ENCODE measurements at places on chromosomes 16 and 17. TPM values are rescaled to one million over a fixed set of nuclear protein-coding genes. Genes with fewer than 3 reads are reported as not detected.

- DNase-seq, result no peak
Measured at GRCh38 chr17:47643116-47643515, 6.6 kb upstream of the KPNB1 start.

PIK3R6 gene
- 2.5 TPM for total RNA-seq

- DNase-seq, result no peak
Measured at GRCh38 chr17:688100-688989, 26.3 kb downstream of the VPS53 start.

GRCh38 chr17:60229188-60229802 lies 79.5 kb downstream of the CA4 start:
- DNase-seq, result no peak

- no peak for DNase-seq
Measured at GRCh38 chr17:6297960-6298359, 137.0 kb downstream of the AIPL1 start.

KCNAB3 gene
- total RNA-seq, result 5.2 TPM

GRCh38 chr16:49739381-49739780 lies 116.5 kb downstream of the ZNF423 start:
- no peak for DNase-seq

SF3B3 gene
- total RNA-seq, result 176 TPM

- DNase-seq, result no peak
Measured at GRCh38 chr17:11488407-11488806, 109.9 kb upstream of the DNAH9 start.

PPY gene
- not detected for total RNA-seq

GRCh38 chr17:55664287-55664686 lies 58.4 kb downstream of the TMEM100 start:
- no peak for DNase-seq

GRCh38 chr17:50533720-50534148 lies 1.2 kb downstream of the EPN3 start:
- peak; percentile 58 for DNase-seq

DNA sequence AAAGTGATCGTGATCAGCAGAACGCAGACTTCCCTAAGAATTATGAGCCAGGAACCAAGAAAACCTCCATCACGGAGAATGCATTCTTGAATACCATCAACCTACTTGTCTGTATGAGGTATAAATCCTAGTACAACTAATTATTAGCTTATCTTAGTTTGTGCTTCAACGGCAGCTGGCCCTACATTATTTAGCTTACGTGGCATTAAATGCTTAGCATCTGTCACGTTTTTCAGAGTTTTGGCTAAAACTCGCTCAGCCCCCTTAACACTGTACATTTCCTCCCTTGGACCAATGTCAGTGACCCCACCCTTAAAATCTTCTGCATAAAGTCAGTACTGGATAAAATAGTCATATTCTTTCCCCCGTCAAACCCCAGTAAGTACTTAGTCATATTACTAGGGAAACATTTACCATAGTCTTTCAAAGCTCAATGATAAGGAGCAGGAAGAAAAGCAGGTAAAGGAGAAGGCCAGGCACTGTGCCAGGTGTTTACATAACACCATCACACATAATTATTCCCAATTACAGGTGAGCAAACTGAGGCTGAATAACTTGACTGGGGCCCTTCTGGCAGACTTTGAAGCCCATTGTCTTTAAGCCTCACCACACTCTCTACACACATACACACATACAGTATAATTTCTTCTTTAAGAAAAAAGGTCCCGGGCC lies 16.6 kb upstream of the TXNDC11 start:
- DNase-seq, result no peak

DNA sequence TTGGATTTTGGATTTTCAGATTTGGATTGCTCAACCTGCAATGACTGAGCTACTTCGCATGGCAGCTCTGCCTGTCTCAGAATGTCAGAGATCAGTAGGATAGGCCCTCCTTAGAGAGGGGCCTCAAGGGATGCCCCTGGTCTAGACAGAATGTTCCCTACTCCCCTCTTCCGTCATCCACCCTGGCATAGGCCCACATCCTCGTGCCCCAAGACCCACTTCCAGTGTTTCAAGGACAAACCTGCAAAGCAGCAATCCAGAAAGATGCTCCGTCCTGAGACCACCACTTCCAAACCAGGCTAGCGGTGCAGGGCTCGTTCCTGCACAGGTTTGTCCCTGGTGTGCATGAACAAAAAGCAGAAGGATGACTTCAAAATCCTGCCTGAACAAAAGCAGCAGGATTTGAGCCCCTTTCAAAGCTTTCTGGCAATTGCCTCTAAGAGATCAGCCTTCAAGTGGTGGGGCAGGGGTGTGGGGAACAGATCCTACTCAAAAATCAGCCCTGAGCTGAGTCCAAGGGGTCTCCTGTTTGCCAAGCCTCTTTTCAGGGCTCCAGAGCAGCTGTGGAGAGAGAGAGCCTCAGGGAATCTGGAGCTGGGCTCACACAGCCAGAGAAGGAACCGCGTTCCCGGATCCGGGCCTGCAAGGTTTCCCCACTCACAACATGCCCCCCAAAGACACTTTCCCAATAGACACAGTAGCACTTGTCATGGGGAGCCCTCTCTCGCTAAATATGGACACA lies 121.1 kb downstream of the SOCS1 start:
- no peak for DNase-seq

- no peak for DNase-seq
Measured at GRCh38 chr17:73364155-73364522, 52.3 kb upstream of the CDC42EP4 start.

DNA sequence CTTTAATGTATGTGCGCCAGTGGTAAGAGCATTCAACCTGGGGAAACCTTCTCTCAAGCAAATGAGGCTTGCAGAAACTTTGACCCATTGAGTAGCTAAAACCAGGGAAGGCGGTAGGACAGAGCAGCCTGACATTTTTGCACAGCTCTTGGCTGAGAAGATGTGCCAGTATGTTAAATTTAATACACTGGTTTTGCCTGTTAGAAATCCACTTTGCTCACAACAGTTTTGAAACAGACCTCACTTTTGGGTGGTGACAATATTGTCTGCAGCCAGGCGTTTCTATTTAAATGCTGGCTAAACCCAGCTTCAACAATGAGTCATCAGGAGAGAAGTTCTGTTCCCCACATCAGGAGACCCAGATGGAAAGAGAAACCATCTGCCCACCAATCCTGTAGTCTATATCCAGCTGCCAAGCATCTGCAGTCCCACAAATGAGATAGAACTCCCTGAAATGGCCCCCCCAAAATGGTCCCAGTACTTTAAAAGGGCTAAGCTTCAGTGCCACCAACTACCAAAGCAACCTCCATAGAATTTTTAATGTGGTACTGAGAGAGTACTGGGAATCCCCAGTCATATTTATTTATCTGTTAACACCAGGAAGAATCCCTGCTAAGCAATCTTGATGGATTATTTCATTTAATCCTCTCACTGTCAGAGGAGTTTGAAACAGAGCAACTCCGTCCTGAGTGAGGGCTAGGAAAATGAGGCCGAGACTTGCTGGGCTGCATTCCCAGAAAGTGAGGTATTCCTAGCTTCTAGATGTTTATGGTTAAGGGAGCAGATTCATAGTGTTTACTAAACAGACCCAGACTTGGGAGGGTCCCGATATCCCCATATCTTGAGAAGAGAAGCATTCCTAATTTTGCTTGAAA lies 29.0 kb upstream of the CLEC3A start:
- no peak for DNase-seq
